Activated gamma-delta T cell treated with anti-CD3 and anti-CD28 coated beads, Interleukin-2, amount 50 U/mL, for 16 hours (primary cell): ENCODE measurements at places on chromosomes 4 and X.

- DNase-seq = no peak
Observed at GRCh38 chr4:62531264-62531663, 1331.1 kb downstream of the ADGRL3 start.

- DNase-seq = no peak
Observed at GRCh38 chr4:19285146-19285545, 966.6 kb upstream of the SLIT2 start.

DNA sequence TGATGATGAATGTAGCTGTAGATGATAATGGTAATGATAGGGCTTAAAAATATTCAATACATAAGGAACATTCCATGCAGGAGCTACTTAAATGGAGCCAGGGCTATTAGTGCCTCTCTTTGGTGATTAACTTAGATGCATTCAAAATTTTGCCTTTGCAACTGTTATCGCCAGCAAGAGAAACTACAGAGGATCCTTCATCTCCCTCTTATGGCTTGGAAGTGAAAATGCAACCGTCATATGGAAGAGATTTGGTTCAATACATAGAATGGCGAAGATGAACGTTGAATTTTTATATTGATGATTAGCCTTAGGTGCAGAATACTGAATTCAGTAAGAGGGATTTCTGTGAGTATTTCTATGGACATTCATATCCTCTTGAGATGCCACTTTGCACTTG is 134.5 kb upstream of the NLGN4X start:
- no peak for DNase-seq

GRCh38 chr4:142706381-142706780 is 139.7 kb downstream of the INPP4B start:
- no peak for DNase-seq

GRCh38 chrX:123975180-123975579 is 13.7 kb downstream of the STAG2 start:
- no peak for DNase-seq

- no peak for DNase-seq
Observed at GRCh38 chrX:17519358-17519757, 144.4 kb downstream of the NHS start.

DNA sequence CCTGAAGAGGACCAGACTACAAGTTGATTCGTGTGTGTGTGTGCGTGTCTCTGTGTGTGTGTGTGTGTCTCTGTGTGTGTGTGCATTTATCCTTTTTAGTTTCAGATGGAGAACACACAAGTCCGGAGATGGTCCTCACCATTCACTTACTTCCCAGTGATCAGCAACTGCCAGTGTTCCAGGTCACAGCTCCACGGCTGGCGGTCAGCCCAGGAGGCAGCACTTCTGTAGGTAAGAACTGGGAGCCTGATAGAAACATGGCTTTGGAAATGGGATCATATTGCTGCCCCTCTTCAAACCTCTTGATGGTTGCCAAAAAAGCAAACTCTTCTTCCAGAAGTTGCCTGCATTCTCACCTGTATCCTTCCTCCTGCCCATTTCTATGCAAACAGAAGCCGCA is 122.6 kb upstream of the ANXA3 start:
- no peak for DNase-seq

DNA sequence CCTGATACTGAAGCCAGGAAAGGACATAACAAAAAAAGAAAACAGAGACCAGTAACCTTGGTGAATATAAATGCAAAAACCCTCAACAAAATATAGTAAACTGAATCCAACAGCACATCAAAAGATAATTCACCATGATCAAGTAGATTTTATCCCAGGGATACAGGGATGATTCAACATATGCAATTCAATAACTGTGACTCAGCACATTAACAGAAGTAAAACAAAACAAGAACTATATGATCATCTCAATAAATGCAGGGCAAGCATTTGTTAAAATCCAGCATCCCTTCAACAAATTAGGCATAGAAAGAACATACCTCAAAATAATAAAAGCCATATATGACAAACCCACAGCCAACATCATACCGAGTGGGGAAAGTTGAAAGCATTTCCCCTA is 112.0 kb downstream of the HHIP start:
- no peak for DNase-seq

GRCh38 chr4:157423526-157424020 is 203.0 kb downstream of the GRIA2 start:
- DNase-seq = no peak

- DNase-seq = no peak
Observed at GRCh38 chr4:137274404-137274803, 257.9 kb downstream of the PCDH18 start.

- DNase-seq = no peak
Observed at GRCh38 chrX:108442901-108443464, 3.3 kb downstream of the COL4A5 start.

DNA sequence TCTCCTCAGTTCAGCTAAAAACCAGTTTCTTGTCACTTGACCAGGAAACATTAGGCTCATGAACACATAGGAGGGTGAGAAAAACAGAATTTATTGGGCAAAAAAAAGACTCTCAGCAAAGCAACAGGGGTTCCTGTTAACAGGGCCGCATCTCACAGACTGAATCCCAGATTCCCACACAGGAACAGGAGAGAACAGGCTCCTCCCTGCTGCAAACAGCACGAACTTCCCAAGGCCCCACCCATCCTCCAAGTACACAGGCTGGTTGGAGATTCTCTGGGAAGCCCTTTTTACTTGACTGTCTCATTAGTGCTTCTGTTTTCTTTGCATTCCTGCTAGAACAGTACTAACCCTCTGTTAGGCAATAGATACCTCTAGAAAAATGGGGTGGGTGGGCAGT is 52.4 kb upstream of the IL21 start:
- DNase-seq = no peak

DNA sequence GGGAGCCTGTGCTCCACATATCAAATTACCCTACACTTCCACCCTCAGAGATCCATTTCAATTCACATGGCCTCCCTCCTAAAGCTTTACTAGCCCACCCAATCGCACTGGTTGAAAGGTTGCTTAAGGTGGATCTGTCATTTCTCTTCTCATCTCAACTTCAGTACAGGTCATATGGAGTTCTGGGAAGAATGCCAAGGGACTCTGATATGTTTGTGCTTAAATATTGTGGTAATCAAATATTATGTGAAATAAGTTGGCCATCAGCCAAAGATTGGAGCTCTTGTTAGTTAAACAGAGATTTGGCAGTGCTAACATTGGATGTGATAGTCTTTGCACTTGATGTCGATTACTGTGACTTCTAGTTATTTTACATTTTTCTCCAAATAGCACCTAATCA is 20.5 kb downstream of the SEPTIN6 start:
- DNase-seq = no peak

GRCh38 chrX:134721766-134722532 is 63.7 kb upstream of the PLAC1 start:
- no peak for DNase-seq

GRCh38 chr4:108731006-108731405 is 31.8 kb downstream of the ETNPPL start:
- DNase-seq = no peak

GRCh38 chr4:159017323-159018026 is 85.4 kb upstream of the RAPGEF2 start:
- no peak for DNase-seq

- no peak for DNase-seq
Observed at GRCh38 chrX:73987166-73987565, 316.8 kb upstream of the ZCCHC13 start.

DNA sequence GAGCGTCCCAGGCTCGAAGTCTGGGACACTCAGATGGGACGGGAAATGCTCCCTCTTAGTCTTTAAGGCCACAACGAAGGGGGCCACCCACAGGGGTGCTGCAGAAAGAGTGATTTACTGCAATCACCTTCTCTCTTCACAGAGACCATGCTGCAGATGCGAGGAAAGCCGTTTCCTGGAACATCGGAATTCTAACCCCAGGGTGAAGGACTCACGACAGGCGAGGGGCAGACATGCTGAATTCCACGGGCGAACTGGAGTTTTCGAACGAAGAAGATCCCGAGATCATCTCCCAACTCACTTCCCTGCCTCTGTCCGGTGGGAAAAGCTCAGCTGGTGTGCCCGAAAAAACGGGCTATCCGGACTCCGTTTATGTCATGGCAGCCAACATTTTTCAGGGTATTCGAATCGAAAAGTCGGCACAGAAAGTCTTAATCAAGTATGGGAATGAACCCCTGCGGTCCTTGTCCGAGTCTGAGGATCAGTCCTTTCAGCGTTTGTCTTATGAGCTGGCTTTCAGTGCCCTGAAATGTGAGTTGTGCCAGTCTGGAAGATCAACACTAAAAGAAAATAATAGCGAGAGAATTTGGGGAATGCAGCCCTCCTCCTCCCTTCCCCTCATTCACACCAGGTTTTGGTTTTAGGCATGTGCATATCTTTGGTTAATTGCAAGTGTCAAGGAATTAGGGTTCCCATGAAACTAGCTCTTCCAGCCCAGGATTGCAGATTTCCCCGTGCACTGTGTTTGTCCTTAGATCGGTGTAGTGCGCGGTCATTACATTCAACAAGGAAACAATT is 905 bp downstream of the NSUN7 start:
- no peak for DNase-seq

DNA sequence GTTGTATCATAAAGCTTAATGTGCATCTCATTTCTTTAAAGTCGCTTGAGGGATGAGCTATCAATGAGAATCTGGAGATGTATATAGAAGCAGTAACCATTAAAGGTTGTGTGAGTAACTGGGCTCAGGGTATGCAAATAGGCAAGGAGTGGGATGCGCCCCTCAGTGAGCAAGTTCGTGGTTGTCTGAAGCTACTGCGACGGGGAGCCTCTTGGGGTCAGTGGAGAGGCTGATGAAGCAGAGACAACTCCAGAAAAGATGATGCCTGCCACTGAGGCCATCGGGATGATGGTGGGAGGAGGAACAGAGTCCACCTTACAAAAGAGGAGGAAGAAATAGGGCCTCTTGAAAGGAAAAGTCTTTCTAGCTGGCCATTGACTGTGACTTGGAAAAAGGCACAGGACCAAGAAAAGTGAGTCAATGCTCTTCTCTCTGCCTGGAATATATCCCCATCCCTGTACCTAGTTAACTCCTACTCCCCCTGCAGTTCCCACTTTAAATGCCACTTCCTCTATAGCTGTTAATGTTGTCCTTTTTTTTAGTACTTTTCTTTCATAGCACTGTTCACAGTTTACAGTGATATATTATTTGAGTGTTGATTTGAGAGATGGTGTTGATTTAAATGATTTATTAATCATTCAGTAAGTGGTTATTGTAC is 51.4 kb upstream of the LSM6 start:
- DNase-seq = no peak

DNA sequence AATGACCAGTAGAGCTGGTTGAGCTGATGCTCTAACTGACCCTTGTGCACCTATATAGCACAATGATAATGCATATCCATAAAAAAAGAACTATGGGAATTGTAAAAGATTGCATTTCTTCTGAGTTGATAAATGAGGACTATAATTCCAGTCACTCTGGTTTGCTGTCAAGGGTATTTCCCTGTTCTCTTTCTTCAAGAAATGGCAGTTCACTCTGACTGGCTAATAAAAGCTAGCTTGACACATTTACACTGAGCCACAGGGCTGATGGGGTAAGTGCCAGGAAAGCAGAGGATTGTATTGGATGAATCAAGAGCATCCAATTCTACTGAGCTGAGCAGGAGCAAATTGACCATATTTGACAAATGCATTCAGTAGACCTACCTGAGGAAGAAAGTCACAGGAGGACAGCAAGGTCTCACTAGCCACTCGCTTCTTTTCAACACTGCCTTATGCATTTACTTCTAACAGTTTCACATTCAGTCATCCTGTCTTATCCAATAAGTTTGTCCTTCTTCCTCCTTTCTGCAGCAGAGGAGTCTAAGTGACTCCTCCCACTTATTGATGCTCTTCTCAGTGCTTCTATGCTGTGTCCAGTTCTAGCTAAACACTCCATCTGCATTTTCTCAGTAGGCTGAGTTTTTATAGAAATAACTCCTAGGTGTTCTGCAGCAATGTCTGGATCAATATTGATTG is 43.0 kb downstream of the RBMX2 start:
- DNase-seq = no peak

DNA sequence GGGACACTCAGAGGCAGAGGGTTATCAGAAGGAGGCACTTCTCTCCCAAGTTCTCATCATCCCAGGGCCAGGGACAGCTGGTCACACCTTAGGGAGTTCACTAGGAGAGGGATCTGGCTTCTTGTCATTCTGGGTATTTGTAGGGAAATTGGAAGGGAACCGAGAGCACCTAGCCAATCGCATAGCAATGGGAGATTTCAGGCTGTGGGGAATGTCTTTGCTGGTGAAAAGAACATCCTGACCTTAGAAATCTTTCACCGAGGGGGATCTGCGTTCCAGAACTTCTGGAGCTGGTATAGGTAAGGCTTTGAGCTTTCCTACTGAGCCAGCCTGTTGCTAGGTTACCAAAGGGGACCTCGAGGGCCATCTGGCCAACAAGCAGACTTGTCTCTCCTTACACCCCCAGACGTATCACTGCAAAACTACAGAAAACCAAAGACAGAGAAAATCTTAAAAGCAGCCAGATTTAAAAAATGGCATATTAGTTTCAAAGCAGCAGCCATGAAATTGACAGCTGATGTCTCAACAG is 6.8 kb downstream of the HTT-AS start:
- DNase-seq = no peak

GRCh38 chr4:4717692-4718091 is 141.8 kb upstream of the MSX1 start:
- DNase-seq = no peak

DNA sequence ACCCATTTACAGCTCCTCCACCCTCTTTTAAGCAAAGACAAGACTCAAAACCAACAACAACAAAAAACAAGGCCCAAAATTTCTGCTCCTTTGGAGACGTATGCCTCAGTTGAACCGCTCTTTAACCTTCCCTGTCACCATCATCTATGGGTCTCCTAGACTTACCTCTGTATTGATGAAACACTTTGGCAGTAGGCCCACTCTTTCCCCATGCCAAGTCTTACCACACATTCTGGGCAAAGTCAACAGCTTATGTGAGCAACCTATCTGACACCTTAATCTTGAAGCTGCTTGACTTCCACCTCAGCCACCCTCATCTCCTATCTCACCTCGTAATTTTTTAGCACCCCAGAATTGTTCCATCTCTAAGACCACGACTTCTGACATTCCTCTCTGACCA is 99.7 kb upstream of the CXorf66 start:
- no peak for DNase-seq

- no peak for DNase-seq
Observed at GRCh38 chr4:20680736-20681135, 19.5 kb upstream of the PACRGL start.

- peak; percentile 26 for DNase-seq
Observed at GRCh38 chrX:16123222-16123786, at the start of gene GRPR. GRPR (plus strand) TSS chrX:16123565; CDS start chrX:16123954, 389 bp downstream.

- no peak for DNase-seq
Observed at GRCh38 chr4:106502106-106502699, 133.6 kb upstream of the GIMD1 start.

- DNase-seq = no peak
Observed at GRCh38 chr4:147160908-147161513, 215.3 kb upstream of the TTC29 start.

- no peak for DNase-seq
Observed at GRCh38 chr4:186037692-186038658, 31.0 kb upstream of the TLR3 start.
